Breast epithelium (tissue), 4 donors: ENCODE measurements at places on chromosomes 12 and 14. TPM values are rescaled to one million over a fixed set of nuclear protein-coding genes. Genes with fewer than 3 reads are reported as not detected.

- no peak for DNase-seq
Measured at GRCh38 chr12:66232263-66232662, 43.2 kb downstream of the IRAK3 start.

- no peak for DNase-seq
Measured at GRCh38 chr14:89430391-89431236, 13.6 kb upstream of the FOXN3 start.

DNA sequence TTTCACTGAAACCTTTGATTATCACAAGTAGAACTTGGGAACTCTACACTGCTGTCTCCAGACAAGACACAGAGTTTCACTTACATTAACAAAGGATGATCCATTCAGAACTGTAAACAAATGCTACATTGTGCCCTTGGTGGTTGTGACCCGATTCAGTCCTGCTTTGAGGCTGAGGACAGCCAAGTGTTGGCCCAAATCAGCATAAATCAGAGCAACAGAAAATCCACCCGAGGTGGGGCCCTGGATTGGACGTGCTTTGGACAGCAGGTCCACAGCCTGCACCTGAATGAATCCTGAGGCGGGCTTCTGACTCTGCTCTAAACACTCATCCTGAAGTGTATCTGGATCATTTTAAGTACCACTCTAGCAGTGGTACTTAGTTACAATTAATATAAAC, 68.8 kb downstream of the PPP2R5C start:
- no peak for DNase-seq

DNA sequence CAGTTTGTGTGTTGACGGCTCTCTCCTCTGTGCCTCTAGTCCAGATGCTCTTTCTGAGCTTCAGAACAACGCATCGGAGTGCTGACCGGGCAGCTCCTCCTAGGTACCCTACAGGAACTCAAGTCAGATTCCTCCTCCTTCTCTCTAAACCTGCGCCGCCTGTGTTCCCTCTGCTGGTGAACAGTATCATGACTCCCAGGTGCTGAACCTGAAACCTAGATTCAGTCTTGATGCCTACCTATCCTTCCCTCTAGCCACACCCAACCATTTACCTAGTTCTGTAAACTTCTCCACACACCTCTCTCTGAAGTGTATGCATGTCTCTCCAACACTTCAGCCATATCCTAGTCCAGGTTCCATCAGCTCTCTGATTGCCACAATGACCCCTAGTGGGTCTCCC, 112.7 kb downstream of the EFCAB11 start:
- no peak for DNase-seq

ASCL1 gene
- not detected for total RNA-seq

TEX22 gene
- total RNA-seq: 0.33 TPM
